ENCODE measurements at places on chromosomes 16 and 17.

GRCh38 chr16:66859397-66860068 is 15.3 kb downstream of the CA7 start:
- no peak for DNase-seq

- DNase-seq, result no peak
Measured at GRCh38 chr17:5561736-5562571, 22.4 kb downstream of the NLRP1 start.

DNA sequence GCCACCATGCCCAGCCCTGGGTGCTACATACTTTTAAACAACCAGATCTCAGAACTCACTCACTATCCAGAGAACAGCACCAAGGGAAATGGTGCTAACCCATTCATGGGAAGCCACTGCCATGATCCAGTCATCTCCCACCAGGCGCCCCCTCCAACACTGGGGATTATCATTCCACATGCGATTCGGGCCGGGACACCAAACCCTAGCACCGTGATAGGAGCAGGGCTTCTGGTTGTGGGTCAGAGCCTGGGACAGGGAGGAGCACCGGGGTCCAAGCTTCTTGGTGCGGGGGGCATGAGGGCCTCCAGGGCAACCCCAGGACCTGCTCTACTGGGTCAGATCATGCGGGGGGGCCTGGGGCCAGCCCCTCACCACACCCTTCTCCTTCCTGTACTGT is 4.5 kb downstream of the TMEM235 start:
- DNase-seq, result no peak

DNA sequence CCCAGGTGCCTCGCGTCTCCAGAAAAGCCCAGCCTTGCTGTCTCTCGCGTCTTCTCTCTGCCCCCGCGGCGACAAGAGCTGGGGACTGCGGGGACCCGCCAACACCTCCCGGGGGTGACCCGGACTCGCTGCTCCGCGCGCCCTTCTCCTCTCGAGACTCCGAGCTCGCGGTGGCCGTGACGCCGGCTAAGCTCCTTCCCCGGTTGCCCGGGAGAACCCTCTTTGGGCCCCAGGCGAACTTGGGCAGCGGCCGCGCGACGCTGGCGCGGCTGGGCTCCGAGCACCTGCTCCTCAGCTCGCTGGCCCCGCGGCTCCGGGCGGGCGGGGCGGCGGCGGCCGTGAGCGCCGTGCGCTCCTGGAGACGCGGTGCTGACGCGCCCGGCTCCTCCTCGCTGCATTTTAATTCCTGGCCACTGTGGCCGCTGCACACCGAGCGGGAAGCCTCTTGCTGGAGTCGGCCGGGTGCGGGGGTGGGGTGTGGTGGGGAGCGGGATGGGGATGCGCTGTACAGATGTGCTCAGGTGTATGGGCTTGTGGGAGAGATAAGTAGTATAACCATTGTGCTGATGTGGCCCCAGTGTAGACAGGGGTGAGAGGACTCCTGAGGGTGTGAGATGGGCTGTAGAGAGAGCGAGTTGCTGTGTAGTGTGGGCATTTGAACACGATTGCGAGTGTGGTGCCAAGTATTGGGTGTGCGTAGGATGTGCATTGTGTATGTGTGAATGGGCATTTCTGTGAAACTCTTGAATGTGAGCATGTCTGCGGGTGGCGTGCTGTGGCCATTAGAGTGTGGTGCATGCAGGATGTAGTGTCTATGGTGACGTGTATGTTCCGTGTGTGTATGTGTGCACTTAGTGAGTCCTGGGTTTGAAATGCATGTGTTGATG is at the start of gene ASIC2:
TSS of gene ASIC2 (minus strand) at position 315 of the 887 bp plus-strand sequence.
- DNase-seq, result no peak

GRCh38 chr17:8665684-8666083 is 35.2 kb upstream of the MYH10 start:
- no peak for DNase-seq

DNA sequence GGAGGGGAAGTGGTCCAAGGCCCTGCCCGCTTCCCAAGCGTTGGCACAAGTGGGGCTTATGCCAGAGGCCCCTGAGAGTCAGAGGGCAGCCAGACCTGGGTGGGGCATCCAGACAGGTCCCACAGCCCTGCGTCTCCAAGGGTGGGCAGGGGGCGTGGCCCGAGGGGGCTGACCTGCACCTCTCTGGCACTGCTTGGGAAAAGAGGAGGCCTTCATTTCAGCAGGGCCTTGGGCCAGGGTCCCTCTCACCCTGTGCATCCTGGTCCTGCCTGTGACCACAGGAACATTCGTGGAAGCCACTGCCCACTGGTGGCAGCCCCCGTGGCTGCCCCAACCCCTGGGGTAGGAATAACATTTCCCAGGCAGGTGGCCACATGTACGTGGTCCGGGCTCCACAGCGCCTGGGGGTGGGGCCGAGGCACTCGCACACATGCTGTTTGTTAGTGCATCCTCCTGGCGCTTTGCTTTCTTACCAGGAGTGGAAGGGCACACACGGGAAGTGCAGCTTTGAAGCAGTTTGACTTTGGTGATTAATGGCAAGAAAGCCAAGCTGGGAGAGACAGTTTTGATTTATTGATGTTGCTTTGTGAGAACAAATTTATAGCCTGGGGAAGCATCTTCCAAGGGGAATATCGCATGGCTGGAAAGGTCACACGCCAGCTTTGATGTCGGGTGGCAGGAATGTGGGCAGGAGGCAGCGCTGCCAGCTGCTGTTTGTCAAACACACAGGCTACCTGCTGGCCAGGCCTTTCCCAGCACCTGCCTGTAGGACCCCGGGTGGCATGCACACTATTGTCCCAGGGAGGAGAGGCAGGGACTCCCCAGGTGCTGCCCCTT is 4.3 kb downstream of the CENPX start:
- DNase-seq, result no peak

DNA sequence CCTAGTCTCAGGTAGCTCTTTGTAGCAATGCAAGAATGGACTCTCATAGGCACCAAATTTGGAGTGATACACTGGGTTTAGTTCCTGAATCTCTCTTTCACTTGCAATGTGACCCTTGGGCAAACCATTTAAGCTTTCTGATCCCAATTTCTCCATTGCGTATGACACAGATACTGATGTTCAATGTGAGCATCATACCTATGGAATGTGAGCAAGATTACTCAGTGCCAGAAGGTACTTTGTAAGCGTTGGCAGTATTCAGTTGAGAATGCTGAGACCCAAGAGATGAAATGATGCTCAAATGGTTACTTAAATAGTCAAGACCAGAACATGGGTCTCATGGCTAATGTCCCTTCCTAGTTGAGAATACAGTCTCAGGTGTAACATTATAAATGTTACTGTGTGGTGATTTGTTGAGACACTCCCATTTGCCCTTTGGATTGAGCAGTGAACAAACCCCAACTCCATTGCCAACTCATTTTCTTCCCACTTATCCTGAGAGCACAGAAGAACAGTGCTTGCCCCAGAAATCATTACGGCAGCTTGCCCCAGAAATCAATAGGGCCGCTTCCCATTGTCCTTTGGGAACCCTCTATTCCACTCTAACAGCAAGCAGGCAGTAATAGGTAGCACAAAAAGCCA is 134.1 kb downstream of the SOX9 start:
- no peak for DNase-seq

DNA sequence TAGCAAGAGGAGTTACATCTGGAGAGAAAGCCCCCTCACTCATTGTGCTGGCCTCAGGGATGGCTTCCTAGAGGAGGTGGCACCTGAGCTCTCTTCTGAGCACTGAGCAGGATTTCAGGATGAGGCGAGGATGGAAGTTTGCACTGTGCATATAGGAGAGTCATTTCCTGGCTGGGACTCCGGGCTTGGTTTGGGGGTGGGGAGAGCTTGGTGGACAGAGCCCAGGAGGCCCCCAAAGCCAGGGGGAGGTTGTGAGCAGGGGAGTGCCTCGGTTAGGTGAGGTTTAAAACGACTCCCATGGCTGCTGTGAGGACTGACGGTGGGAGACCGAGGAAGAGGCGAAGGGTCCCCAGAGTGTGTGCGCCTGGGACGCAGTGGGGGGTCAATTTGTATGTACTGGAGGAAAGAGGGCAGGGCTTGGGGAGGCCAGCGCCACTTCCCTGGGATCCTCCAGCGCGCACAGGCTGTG is 1.2 kb downstream of the CAMKK1 start:
- DNase-seq, result no peak

- DNase-seq, result no peak
Measured at GRCh38 chr16:87233928-87234327, 83.3 kb downstream of the C16orf95 start.

DNA sequence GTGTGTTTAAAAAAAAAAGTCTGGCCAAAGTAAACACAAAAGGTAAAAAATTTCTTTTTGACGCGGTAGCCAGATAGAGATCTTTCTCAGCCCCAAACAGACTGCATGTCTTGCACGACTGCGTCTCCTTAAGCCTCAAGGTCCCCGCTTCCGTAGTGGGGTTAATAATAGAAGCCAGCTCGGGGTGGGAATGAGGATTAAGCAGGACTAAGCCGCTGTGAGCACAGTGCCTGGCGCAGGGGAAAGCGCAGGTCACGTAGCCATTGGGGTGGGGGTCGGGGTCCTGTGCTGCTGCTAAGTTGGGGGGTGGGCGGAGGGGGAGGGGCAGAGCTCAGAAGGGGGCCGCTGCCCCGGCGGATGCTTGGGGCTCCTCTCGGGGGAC is 521 bp downstream of the GGA2 start:
- no peak for DNase-seq

- no peak for DNase-seq
Measured at GRCh38 chr17:72446525-72447250, 325.9 kb downstream of the SOX9 start.

GRCh38 chr17:33049781-33050414 is 58.3 kb downstream of the SPACA3 start:
- DNase-seq, result peak; percentile 76

GRCh38 chr17:34703533-34703932 is 124.2 kb downstream of the TMEM132E start:
- peak; percentile 40 for DNase-seq

GRCh38 chr16:24328835-24329452 is 72.8 kb downstream of the CACNG3 start:
- no peak for DNase-seq

DNA sequence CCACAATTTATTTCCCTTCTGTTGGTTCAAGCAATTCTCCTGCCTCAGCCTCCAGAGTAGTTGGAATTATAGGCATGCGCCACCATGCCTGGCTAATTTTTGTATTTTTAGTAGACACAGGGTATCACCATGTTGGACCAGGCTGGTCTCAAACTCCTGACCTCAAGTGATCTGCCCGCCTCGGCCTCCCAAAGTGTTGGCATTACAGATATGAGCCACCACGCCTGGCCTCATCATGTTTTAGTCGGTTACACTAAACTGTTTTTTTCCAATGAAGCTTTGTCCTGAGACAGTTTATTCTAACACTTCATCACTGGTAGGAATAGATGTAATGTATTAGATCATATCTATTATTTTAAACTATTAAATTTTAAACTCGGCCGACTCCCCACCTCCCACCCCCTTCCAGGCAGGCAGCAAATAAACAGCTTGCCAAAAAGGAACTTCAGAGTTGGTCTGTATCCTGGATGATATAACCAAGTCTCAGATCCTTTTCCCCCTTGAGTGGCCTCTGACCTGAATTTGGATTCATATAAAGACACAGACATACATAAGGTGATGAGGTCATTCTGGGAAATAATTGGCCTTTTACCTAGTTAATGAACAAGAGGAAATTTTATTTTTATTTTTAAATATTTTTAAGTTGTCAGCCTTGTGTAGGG is 18.4 kb upstream of the CORO6 start:
- no peak for DNase-seq

- DNase-seq, result no peak
Measured at GRCh38 chr17:1947229-1947742, 77.8 kb downstream of the RTN4RL1 start.

DNA sequence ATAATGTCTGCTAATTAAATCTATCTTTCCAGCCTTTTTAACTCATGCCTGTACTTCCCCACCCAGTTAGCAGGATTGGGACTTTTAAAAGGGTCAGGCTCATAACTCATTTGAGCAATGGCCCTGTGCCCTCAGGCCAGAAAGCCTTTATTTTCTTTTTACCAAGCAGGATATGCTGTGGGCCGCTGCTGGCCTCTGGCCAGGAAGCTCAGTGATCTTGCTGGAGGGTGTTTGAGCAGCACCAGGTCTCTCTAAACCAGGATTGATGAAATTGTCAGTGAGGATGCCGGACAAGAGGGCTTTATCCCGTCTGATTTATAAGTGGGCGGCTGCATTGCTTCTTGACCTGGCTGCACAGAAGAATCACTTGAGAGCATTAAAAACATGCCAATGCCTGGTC is 187.8 kb downstream of the RAB11FIP4 start:
- peak; percentile 97 for DNase-seq

GRCh38 chr16:69110406-69110805 is 5.0 kb downstream of the HAS3 start:
- no peak for DNase-seq

- no peak for DNase-seq
Measured at GRCh38 chr16:2689968-2690801, 7.9 kb downstream of the KCTD5 start.

DNA sequence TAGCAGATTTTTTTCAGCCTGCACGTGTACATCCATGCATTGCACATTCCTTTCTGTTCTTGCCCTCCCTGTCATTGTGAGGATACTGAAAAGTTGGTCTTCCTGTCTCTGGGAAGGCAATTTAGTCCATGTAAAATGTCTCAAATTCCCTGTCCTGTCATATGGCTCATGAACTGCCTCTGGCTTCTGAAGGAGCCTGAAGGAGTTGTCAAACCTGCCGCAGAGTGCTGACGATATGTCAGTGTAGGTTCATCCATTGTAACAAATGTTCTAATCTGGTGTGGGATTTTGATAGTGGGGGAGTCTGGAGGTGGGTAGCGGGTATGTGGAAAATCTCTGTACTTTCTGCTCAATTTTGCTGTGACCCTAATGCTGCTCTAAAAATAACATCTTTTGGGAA is 59.6 kb downstream of the YPEL2 start:
- no peak for DNase-seq

- DNase-seq, result peak; percentile 59
Measured at GRCh38 chr17:52383493-52384100, 225.1 kb upstream of the CA10 start.

DNA sequence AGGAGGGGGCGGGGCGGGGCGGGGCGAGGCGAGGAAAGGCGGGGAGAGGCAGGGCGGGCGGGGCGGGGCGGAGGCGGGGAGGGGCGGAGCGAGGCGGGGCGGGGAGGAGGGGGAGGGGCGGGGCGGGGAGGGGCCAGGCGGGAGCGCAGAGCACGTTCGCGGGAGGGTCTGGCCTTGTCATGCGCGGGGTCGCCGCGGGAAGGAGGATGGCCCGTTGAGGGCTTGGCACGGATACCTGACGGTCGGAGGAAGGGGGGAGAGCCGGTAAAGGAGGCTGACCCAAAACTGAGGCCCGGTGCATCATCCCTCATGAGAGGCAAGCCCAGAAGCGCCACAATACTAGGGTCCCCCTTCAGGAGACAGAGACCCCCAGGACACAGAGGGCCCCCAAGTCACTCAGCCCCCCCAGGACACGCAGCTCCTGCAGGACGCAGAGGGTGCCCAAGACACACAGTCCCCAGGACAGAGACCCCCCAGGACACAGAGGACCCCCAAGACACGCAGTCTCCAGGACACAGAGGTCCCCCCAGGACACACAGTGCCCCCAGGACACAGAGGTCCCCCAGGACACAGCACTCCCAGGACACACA is 593 bp upstream of the WDR45B start:
- peak; percentile 39 for DNase-seq

- no peak for DNase-seq
Measured at GRCh38 chr17:36608794-36609497, 7.6 kb downstream of the MRM1 start.
